ENCODE measurements at places on chromosomes 7 and 10. TPM values are rescaled to one million over a fixed set of nuclear protein-coding genes. Genes with fewer than 3 reads are reported as not detected.

SPDYE2 gene
- total RNA-seq: not detected

RSPH10B gene
- not detected for total RNA-seq

PRLHR gene
- not detected for total RNA-seq

BLNK gene
- not detected for total RNA-seq

FAM25G gene
- total RNA-seq: not detected

CLCN1 gene
- not detected for total RNA-seq

ZNF117 gene
- total RNA-seq: 0.35 TPM

FFAR4 gene
- total RNA-seq: 0.30 TPM

CHN2 gene
- not detected for total RNA-seq

TMEM130 gene
- 0.31 TPM for total RNA-seq

NEBL gene
- 8.5 TPM for total RNA-seq

WASHC2A gene
- 12.4 TPM for total RNA-seq

ERVW-1 gene
- not detected for total RNA-seq

AKR1D1 gene
- total RNA-seq: 0.18 TPM

CRPPA gene
- 0.42 TPM for total RNA-seq

LIPK gene
- total RNA-seq: not detected

TM9SF3 gene
- 90.2 TPM for total RNA-seq

FBXL13 gene
- 0.26 TPM for total RNA-seq

MTERF1 gene
- 13.3 TPM for total RNA-seq

PDK4 gene
- total RNA-seq: 10.3 TPM

NPC1L1 gene
- total RNA-seq: 0.11 TPM

WEE2 gene
- total RNA-seq: not detected

XRCC2 gene
- total RNA-seq: 3.3 TPM

ADAMTS14 gene
- total RNA-seq: 0.09 TPM

AGR2 gene
- total RNA-seq: 104 TPM

PLXDC2 gene
- 0.06 TPM for total RNA-seq

BTBD16 gene
- 1.7 TPM for total RNA-seq

CLEC5A gene
- total RNA-seq: not detected

UNC5B gene
- total RNA-seq: 1.8 TPM

TACR2 gene
- 0.10 TPM for total RNA-seq

GBX1 gene
- not detected for total RNA-seq

ANKRD30A gene
- 0.31 TPM for total RNA-seq

CCDC172 gene
- not detected for total RNA-seq

DGKI gene
- 0.23 TPM for total RNA-seq

ECHDC3 gene
- 8.4 TPM for total RNA-seq

SLC26A4 gene
- 0.19 TPM for total RNA-seq

ELAPOR2 gene
- total RNA-seq: 0.10 TPM

DENND10 gene
- 61.7 TPM for total RNA-seq

GIMAP2 gene
- total RNA-seq: not detected

TLX1 gene
- not detected for total RNA-seq

SPAG6 gene
- not detected for total RNA-seq

PPP1R3C gene
- total RNA-seq: 16.0 TPM

NOBOX gene
- not detected for total RNA-seq

THAP5 gene
- 16.5 TPM for total RNA-seq

UBE2H gene
- total RNA-seq: 61.6 TPM

VWDE gene
- 0.76 TPM for total RNA-seq

IL15RA gene
- total RNA-seq: 3.0 TPM

MINDY4 gene
- total RNA-seq: 2.8 TPM

LMOD2 gene
- total RNA-seq: not detected

CDK6 gene
- 13.5 TPM for total RNA-seq

Data from A549 treated with GW870086 at 1 μM for 4 hours (cell line).